ENCODE measurements at places on chromosomes 1 and 21.

GRCh38 chr1:152728986-152729385, 21.0 kb downstream of the LCE4A start:
- DNase-seq = no peak

DNA sequence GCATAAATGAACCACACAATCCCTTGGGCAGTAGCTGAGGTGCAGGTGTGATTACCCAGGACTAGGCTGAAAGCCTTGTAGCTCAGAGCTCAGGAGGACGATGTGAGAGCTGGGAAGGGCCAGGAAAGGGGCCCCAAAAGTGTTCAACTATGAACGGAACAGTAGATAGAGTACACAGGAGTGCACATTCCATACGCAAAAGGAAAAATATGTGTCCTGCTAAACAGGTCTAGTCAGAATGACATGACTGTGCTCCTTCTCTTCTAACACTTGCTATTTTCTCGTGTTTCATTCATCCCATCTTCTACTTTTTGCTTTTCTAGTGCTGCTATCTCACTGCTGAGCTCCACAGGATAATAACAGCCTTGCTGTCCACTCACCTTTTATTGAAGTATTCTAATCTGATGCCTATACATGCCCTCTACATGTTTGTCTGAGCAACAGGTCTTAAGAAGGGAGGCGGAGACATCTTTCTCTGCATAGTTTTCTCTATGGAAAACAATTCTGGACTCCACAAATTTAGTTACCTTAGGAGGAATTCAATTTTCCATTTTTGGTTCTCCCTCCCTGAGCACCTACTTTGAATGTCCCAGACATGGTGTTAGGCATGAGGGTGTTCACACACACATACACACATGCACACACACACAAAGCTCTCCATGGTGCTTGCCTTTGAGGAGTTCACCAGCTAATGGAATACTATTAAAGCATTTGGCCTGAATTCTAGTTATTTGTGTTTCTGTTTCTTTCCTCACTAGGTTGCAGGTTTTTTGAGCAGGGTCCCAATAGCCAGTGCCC, 3.4 kb downstream of the S100A10 start:
- DNase-seq = no peak

DNA sequence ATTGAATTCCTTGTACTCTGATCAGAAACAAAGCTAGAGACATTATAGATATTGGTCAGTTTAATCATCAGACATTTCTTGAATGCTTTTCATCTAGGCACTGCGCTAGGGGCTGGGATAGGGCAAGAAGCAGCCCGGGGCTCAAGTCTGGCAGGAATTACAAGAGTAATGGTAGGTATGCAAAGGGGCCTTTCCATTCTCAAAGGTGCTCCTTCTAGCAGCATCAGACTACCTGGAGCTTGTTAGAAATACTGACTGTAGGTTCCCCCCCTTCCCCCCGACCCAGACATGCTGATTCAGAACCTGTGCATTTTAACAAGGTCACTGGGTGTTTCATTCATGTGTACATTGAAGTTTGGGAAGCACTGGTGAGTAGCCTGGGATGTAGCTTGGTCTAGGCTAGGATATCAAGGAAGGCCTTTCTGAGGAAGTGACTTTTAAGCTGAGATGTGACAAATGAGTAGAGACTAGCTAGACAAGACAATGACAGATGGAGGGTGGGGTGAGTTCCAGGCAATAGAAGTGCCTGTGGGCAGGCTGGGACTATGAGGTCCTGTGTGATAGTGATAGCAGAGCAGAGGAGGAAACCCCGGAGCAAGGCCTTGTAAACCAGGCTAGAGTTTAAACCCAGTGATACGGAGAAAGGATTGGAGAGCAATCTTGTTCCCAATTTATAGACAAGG, 26.3 kb downstream of the NFASC start:
- no peak for DNase-seq

- DNase-seq = peak; percentile 95
Measured at GRCh38 chr1:94541246-94542087, at the start of gene F3. F3 (minus strand) TSS chr1:94541759; CDS start chr1:94541636, 123 bp downstream.

DNA sequence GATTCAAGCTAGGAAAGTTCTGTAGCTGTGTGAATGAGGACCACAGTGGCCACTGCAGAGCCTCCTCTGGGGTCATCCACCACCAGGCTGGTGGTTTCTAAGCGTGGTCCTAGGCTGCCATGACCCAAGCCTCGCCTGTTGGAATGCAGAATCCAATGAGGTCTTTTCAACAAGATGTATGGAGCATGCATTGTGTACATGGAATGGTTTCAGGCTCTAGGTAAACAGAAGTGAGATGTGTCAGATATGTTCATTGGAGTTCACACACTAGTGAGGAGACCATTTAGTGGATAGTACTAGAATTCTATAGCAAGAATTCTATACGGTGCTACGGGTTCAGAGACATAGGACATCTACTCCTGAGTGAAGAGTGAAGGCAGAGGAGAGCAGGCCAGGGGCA, 10.7 kb downstream of the RNU5D-1 start:
- no peak for DNase-seq

Data from GM03348 (cell line).